ENCODE measurements at places on chromosomes 6 and 20. TPM values are rescaled to one million over a fixed set of nuclear protein-coding genes. Genes with fewer than 3 reads are reported as not detected.

- DNase-seq: no peak
Measured at GRCh38 chr20:3315136-3315535, 76.1 kb upstream of the SLC4A11 start.

GRCh38 chr6:128039543-128039942, 138.7 kb upstream of the THEMIS start:
- no peak for DNase-seq

GRCh38 chr6:33112148-33112547, 36.4 kb downstream of the HLA-DPB1 start:
- no peak for DNase-seq

DNA sequence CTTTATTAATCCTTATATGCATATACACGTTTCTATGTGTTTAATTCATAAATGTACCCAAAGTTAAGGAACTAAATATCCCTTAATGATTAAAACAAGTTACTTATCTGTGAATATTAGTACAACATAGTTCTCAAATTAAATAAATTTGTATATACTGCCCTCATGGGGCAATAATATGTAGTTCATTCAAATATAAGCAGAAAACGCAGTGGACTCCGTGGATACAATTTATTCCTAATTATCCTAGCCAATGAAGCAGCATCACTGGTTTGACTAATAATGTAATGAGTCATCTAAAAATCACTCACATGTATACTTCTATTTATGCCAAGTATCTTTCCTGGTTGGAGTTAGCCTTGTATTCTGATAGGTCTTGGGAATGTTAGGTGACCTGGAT, 111.6 kb downstream of the TBC1D32 start:
- DNase-seq: no peak

DNA sequence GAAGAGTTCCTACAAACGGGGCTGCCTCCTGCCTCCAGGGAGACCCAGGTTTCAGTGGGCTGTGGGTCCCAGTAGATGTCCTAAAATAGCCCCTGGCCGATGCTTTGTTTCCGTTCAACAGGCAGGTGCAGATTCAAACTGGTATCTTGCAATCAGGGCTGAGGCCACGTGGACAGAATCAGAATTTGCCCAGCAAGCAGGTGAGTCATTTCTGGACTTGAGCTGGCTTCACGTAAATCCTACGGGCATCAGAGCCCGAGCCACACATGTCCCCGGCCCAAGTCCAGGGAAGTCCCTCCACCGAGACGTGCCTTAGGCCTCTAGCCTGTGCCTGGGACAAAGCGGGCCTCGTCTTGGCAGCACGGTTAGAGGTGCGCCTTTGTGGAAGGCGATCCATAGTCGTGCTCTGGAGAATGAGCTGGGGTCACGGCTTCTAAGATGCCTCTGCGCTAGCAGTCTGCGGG, 101.6 kb upstream of the FRMD1 start:
- DNase-seq: no peak

DNA sequence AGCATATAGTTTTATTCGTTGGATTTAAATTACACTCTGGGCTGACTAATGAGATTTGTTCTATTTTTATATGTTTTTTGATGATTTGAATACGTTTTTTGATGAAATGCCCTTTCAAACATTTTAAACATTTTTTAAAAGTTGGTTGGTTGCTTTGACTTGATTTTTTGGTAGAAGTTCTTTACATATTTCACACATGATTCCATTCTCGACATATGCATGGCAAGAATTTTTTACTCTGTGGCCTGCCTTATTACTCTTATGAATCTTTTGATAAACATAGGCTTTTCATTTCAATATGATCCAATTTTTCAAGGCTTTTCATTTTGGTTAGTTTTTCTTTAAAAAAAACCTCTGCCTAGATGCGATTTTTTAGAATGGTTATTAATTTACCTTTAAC, 617.0 kb downstream of the RNF144B start:
- no peak for DNase-seq

- no peak for DNase-seq
Measured at GRCh38 chr6:135555550-135555949, 58.0 kb upstream of the AHI1 start.

SPTLC3 gene
- total RNA-seq: 0.44 TPM

Data from T-helper 17 cell (primary cell).